ENCODE measurements at places on chromosomes 4 and X. TPM values are rescaled to one million over a fixed set of nuclear protein-coding genes. Genes with fewer than 3 reads are reported as not detected.
A peak's percentile ranks its signal among the peaks of the same experiment; 100 is the strongest.

LARP7 gene
- 22.8 TPM for total RNA-seq

CLDN34 gene
- not detected for total RNA-seq

GABRE gene
- 20.8 TPM for total RNA-seq

BEND2 gene
- total RNA-seq = not detected

AKAP4 gene
- total RNA-seq = not detected

TCEAL2 gene
- total RNA-seq = not detected

SPANXA1 gene
- total RNA-seq = not detected

DNA sequence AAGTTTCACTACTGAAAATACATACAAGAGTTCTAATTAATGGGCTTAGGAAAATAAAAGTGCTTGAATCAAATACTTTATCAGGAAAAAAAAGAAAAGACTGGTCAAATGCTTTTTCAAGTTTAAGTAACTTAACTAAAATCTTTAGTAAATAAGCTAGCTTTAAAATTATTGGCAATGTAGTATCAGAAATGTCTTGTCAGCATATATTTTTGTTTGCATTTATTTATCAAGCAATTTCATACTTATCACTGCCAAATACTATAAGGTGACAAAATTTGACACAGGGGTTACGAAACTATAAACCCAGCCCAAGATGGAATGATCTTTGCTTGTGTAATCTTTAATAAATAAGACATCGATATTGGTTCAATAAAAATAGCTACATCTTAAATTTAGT lies 31.8 kb upstream of the MAGEA4 start:
- H3K27me3 ChIP-seq = no peaks in the 10 kb centered on the region
- no peaks in the 10 kb centered on the region for H3K4me1 ChIP-seq
- no peak overlapping the region for H3K4me3 ChIP-seq
- DNase-seq = no peak
- no peak overlapping the region for H3K27ac ChIP-seq

DNA sequence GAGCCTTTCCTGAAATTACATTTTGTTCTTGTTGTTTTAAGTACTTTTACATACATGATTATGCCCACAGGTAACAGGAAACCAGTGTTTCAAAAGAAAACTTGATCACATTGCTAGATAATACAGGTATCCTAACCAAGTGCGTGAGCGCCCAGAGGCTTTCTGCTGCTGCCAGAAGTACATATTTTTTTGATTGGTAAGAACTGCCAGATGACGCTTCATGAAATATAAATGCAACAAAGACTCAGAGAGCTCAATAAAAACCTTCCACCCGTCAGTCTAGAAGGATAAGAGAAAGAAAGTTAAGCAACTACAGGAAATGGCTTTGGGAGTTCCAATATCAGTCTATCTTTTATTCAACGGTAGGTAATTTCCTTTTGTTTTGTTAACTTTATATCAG lies at the start of gene EPGN:
EPGN (plus strand) TSS at position 256 of the 400 bp plus-strand sequence; CDS start at position 320, 64 bp downstream.
- DNase-seq = peak; percentile 20
- no peak within 1 kb of the TSS for H3K27ac ChIP-seq
- no peak within 1 kb of the TSS for H3K4me3 ChIP-seq
- no peaks in the 10 kb centered on the region for H3K36me3 ChIP-seq
- peaks cover 7% of the 10 kb centered on the region for H3K4me1 ChIP-seq
- H3K27me3 ChIP-seq = no peaks in the 10 kb centered on the region

GRCh38 chr4:112402098-112402497 lies 104.9 kb downstream of the ALPK1 start:
- no peak overlapping the region for H3K4me3 ChIP-seq
- peak; percentile 18 for DNase-seq
- 0 out of 2 replicates have a peak, but pooled peaks cover 6% of the 10 kb centered on the region for H3K4me1 ChIP-seq
- H3K27ac ChIP-seq = no peak overlapping the region

- H3K27ac ChIP-seq = no peak overlapping the region
- H3K36me3 ChIP-seq = no peaks in the 10 kb centered on the region
- DNase-seq = no peak
- H3K27me3 ChIP-seq = no peaks in the 10 kb centered on the region
- no peaks in the 10 kb centered on the region for H3K4me1 ChIP-seq
These were observed 18.3 kb downstream of the RNF175 start for GRCh38 chr4:153741541-153741940.

DNA sequence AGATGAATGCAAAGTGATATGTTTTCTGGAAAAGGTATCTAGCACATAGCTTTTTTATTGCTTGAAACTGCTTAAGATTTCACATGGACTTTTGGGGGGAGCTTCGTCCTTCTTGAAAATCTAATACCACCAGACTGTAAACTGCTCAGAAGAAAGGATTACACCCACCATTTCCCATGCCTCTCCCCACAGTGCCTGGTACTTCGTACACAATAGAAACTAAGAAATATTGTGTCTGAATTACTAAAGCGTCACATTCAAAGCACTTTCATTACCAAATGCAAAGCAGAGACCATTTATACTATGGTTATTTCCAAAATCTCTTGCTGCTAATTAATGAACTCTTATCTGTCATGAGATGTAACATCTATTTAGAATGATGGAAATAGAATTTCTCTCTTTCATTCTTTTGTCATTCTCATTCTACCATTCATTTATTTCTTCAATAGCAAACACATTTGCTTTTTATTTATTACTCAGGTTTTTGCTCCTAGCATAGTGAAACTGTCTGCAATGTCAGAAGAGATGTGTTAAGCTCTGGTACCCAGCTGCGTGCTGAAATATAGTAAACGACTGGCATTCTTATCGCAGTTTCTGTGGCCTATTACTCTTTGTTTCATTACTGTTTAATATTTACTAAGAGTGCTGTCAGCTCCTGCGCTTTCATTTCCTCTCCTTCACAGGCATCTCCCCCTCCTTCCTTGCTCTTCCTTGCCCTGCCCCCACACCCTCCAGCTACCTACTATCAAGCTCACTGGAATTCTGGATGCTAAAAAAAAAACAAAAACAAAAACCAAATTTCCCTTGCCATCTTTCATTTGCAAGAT lies 51.4 kb upstream of the RAPGEF2 start:
- H3K36me3 ChIP-seq = no peaks in the 10 kb centered on the region
- H3K4me3 ChIP-seq = no peak overlapping the region
- H3K4me1 ChIP-seq = peaks cover 6% of the 10 kb centered on the region

DNA sequence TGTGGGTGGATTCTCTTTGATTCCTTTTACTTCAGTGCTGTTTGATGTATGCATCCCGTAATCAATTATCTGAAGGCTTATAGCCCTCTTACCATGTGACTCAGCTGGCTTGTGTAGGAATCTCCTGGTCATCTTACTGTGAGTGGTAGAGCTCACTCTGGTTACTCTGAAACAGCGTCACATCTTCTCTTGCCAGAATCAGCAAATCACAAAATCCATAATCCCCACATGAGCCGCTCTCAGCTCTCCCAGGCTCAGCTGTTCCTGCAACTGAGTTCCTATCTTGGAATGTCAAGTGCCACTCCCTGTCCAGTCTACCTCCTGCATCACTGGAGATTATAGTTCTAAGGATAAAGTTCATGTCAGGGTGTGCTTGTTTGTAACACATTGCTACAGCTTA lies 278.0 kb downstream of the FBXO8 start:
- DNase-seq = no peak
- no peaks in the 10 kb centered on the region for H3K4me1 ChIP-seq
- no peak overlapping the region for H3K4me3 ChIP-seq
- no peak overlapping the region for H3K27ac ChIP-seq

All from GM23248 (cell line).